ENCODE measurements at places on chromosomes 13 and 19.

- DNase-seq: no peak
These were observed 790.2 kb downstream of the GPC5 start for GRCh38 chr13:92188574-92188973.

DNA sequence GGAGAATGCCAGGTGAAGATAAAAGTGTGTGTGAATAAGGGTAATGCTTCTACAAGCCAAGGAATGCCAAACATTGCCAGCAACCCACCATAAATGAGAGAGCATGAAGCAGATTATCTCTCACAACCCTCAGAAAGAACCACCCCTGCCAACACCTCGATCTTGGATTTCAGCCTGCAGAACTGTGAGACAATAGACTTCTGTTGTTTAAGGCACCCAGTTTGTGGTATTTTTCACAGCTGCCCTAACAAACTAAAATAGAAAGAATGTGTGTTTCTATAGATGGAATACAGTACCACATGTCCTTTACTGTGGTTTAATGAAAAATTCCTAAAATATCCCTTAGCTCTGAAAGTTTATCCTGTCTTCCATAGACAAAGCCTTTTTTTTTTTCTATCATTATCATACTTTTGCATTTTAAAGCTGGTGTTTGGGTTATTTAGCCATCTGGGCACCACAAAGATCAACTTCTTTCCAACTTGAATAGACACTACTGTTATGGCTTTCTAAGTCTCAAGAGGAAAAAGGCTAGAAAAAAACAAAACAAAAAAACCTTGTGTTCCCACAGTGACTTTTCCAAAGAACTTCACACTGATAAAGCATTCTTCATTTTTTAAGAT lies 505.6 kb downstream of the KCTD12 start:
- no peak for DNase-seq

GRCh38 chr19:41904118-41904870 lies 21.3 kb downstream of the ARHGEF1 start:
- DNase-seq: no peak

GRCh38 chr19:24057144-24057543 lies 29.8 kb upstream of the ZNF254 start:
- no peak for DNase-seq

GRCh38 chr13:42696191-42696590 lies 85.2 kb upstream of the FAM216B start:
- no peak for DNase-seq

DNA sequence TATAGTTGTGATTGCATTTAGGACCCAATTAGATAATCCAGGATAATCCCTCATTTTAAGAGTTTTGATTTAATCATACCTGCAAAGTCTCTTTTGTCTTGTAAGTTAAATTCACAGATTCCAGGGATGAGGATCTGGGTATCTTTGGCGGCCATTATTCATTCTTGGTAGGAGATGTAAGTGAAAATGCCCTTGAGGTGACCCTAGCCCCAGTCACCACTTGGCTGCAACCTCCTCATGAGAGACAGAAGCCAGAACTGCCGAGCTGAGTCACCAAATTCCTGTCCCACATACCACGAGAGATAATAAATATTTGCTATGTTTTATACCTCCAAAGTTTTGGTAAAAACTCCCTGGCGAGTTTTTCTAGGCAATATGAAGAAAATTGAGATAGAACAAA lies 389.4 kb downstream of the RFC3 start:
- no peak for DNase-seq

DNA sequence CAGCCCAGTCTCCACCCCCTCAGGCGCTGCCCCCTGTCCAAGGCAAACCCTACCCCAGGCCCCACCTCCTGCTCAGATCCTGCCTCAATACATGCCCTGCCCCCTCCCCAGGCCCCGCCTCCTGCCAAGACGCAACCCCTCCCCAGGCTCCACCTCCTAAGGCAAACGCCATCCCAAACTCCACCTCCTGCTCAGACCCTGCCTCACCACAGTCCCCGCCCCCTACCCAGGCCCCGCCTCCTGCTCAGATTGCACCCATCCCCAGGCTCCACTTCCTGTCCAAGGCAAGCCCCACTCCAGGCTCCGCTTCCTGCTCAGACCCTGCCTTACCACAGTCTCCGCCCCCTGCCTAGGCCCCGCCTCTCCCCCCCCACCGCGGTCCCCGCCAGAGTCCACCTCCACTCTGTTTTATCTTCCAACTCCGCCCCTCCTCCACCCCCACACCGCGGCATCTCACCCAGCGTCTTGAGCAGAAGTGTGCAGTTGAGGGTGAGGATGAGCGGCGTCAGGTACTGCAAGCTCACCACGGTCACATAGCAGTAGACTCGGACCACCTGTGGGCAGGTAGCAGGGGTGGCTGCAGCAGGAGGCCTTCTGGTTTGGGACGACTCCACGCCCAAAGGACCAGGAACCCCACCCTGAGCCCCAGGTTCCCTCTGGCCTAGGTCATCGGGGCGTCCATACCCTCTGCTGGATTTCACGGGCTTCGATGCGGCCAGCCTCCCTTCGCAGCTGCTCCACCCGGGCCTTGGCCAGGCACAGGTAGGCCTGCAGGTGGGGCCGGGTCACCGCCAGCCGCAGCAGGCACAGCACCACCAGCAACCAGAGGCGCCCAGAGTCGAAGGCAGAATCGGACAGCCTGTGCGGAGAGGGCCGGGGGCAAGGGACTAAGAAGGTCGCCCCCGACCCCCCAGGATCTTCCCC lies 17.7 kb downstream of the TMEM161A start:
- DNase-seq: no peak

GRCh38 chr19:44904426-44904994 lies 1.1 kb upstream of the APOE start:
- no peak for DNase-seq

DNA sequence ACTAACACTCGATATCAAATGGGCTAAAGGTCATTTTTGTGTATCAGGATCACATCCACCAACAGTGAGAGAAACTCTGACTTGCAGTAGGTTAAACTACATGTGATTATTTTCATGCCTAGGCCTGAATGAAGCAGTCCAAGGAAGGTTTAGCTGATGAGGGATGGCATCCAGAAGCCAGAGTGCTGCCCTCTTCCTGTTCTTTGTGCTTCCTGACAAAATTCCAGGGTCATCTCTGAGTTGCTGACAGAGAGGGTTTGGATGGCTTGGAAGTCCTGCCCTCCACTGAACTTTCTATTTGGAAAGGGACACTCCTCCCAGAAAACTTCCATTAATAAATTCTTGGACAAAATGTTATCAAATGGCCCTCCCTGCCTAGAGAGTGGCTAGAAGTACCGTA lies 728.3 kb upstream of the SLC10A2 start:
- no peak for DNase-seq

GRCh38 chr19:17794412-17794730 lies 567 bp upstream of the B3GNT3 start:
- DNase-seq: no peak
